Brain pericyte (primary cell): ENCODE measurements at places on chromosomes 4 and X.

DNA sequence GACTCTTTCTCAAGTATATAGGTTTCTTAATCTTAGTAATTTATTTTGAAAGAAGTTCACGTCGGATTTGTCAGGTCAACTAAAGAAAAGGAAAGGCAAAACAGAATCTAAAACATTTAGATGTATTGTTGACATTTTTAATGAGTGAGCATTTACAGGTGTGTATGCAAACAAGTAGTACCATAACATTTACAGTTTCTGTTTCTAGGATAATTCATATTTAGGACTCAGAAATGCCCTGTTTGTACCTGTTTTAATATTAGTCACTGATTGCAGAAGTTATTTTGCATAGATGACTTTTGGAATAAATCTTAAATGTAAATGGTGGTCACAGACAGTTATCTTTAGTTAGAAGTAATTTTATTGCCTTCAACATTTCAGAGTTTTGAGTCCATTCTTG, 151.3 kb upstream of the NUDT6 start:
- DNase-seq, result no peak

DNA sequence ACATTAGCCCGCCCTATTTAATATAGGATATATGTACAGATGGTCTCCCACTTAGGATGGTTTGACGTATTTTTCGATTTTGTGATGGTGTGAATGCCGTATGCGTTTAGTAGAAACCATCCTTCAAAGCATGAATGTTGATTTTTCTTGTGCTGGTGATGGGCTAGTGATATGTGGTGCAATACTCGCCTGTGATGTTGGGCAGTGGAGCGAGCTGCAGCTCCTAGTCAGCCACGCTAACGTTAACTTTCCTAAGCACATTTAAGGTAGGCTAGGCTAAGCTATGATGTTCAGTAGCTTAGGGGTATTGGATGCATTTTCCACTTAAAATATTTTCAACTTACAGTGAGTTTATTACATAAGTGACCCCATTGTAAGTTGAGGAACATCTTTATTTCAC, 36.6 kb upstream of the RHOH start:
- DNase-seq, result no peak

GRCh38 chrX:96576368-96576767, 108.3 kb upstream of the DIAPH2 start:
- DNase-seq, result no peak

DNA sequence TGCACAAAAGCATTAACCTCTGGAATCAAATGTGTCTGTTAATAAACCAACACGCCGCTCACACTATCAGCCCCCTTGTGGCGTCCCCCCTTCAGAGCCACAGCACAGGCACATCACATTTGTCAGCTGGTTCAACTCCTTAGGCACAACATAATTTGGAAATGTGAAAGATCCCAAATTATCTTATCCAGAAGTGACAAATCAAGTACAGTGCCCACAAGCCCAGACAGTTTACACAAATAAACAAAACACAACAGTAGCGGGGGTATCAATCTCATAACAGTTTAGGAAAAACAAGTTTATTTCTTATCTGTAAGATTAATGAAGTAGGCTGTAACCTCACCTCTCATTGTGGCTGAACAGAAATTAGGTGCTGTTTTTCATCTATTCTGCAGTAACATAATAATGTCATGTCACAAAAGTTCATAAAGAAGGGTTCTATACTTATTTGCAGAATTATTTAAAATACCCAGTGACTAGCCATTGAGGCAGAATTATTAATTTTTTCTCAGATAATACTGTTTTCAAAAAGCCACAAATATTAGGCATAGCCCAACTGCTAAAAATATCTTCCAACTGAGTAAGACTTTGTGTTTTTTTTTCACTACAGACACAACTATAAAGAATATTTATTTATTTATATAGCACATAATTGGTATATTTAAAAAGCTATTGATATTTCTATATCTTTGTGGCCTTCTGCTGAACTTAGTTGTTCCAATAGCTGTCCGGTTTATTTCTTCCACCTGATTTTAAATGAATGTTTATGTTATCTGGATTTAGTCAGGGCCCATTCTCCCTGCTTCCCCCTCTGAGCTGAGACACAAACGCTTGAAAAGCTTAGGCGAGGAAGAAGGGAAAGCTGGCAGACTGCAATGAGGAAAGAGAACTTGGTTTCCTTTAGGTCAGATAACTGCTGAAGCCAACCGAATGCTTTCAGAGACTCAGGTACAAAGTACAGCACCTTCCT, 214.7 kb downstream of the QDPR start:
- DNase-seq, result no peak

- DNase-seq, result peak; percentile 38
Observed at GRCh38 chr4:122152711-122153226, 638 bp downstream of the BLTP1 start.

- DNase-seq, result no peak
Observed at GRCh38 chr4:124420166-124420695, 292.3 kb downstream of the ANKRD50 start.

GRCh38 chr4:64230709-64231310, 178.4 kb downstream of the TECRL start:
- DNase-seq, result no peak

DNA sequence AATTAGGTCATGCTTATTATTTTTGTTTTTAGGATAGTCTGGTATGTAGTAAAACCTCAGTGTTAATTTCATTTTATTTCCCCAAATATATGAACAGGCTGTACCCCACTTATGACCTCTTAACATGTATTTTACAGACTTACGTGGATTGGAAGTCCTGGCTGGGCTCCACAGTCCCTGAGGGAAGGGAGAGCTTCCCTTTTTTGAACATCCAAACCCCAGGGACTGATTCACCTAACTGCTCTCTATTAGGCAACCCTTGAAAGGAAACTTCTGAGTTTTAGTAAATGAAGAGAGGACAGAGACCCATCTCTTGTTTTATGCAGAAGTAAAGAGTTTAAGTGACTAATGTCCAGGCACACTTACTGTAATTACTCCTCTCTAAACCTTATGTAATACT, 233.1 kb upstream of the SPRY1 start:
- DNase-seq, result no peak

GRCh38 chrX:40202456-40202855, 104.7 kb upstream of the BCOR start:
- DNase-seq, result no peak

DNA sequence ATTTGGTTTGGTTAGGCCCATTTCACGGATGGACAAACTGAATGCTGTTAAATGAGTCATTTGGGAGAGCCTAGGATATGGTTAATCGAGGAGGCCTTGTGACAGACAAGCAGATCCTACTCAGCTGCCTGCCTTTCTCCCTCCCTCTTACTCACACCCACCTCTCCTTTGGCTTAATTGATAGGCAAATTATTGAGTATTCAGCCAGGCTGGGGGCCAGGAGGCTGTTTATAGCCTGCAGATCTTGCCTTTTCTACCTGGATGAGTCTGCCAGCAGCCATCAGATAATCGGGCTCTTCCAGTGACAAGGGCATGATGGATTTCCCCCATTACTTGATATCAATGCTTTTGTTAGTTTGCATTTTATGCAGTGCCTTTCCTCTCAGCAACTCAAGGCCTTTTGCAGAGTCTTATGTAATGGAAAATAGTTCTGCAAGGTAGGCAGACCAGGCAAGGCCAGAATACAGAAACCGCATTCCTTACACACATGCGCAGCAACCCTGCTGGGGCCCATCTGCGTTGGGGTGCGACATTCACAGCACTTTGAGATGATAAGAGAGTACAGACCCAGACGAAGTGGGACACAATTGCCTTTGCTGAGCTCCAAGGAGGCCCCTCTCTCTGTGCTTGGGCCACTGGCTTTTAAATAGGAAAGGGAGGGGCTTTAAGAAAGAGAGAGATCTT, 96.2 kb upstream of the ATP6AP2 start:
- DNase-seq, result no peak

- peak; percentile 59 for DNase-seq
Observed at GRCh38 chr4:17817027-17817426, 6.2 kb downstream of the NCAPG start.

DNA sequence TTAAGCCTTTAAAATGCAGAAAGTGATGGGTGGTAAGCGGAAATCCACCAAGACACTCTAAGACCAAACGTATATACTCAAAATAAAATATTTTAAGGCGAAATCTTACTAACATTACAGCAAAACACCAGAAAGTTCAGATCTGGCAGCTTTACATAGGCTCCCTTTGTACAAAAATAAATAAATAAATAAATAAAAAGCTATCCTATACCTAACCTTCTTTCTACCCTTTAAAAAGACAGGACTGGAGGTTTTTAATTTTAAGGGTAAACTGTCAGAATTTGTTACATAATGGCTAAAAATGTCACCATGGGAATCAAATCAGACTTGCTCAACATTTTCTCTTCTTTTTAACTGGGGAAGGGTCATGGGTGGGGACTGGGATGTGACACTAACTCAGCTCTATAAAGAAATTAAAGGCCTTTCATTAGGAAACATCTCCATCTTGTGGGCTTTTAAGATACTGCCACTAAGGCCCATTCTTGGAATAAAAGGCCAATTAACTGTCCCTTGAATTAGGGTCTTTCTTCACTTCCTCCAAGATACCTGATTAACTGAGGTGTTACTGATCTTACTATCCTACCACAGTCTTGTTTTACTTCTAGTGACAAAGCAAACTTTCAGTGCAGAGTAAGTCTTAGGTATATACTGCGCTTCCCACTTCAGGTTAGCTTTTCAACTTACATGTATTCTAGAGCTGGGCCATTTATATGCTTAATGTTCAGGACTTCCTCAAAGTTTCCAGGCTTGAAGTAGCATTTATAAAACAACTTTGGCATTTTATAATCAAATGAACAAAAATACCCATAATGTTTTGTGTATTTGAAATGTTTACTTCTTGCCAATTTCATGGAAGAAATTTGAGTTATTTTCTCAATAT, 13.3 kb downstream of the HNRNPD start:
- DNase-seq, result no peak

DNA sequence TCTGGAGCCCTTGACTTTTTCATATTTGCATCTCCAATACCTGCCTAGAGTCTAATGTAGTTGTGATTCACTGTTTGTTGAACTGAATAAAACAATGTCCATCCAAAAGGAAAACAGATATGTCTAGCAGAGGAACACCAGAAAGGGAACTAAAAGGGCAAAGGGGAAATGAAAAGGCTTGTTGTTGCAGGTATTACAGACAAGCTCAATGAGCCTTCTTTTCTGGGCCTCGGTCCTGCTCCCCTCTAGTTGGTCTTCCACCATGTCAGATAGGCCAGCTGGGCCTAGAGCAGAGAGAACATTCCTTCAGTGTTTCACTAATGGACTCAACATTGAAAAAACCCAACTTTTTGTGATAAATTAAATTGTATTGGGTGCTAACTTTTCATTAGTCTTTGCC, 55.4 kb downstream of the ZFX start:
- DNase-seq, result no peak

DNA sequence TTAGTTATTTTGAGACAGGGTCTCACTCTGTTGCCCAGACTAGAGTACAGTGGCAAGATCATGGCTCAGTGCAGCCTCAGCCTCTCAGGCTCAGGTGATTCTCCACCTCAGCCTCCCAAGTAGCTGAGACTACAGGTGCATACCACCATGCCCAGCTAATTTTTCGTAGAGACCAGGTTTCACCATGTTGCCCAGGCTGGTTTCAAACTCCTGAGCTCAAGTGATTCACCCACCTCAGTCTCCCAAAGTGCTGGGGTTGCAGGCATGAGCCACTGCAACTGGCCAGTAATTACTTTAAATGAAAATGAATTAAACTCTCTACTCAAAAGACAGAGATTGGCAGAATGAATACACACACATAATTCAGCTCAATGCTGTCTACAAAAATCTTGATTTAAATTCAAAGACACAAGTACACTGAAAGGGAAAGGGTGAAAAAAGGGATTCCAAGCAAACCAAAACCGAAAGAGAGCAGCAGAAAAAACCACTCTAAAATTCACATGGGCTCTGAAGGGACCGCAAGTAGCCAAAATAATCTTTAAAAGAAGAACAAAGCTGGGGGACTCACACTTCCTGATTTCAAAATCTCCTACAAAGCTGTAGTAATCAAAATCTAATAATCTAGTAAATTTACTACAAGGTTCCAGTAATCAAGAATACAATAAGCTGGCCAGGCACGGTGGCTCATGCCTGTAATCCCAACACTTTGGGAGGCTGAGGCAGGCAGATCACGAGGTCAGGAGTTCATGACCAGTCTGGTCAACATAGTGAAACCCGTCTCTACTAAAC, 11.8 kb upstream of the SPON2 start:
- no peak for DNase-seq

DNA sequence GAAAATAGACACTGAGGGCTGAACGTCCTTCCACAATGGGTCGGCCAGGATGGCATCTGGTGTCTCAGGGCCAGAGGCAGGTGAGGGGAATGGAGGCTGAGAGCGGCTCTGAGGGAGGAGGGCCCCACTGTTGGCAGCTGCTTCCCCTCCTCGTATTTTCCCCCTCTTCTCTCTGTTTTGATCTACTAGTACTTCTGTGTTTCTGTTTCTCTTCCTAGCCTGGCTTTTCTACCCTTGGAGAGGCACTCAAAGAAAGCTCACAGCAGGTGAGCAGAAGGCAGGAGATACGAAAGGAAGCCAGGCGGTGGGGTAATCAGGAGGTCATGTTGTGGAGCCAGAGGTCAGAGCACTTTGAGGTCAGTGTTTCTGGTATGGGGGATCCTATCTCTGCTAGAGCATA, 151.8 kb upstream of the GATB start:
- DNase-seq, result no peak

GRCh38 chrX:69110116-69110530, 55.1 kb downstream of the PJA1 start:
- no peak for DNase-seq

- no peak for DNase-seq
Observed at GRCh38 chrX:1295550-1295949, 26.9 kb downstream of the CSF2RA start.

DNA sequence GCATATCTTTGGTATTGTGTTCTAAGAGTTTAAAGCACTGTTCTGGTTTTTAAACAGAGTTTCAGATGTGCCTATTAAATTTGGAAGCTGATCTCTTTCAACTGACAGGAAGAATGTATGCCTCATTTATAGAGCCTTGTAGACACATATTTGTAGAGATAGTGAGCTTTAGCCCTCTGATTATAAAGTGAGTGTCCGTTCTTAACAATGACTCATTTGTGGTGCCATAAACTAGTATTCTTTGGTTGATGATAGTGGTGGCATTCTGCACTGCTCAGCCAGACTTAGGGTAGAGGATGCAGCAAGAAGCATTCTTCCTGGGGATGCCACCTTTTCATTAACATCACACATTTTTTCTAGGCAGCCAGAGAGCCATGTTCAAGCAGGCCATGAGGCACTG, 121.7 kb downstream of the TLL1 start:
- no peak for DNase-seq

GRCh38 chr4:70713453-70714078, 8.2 kb upstream of the RUFY3 start:
- no peak for DNase-seq

DNA sequence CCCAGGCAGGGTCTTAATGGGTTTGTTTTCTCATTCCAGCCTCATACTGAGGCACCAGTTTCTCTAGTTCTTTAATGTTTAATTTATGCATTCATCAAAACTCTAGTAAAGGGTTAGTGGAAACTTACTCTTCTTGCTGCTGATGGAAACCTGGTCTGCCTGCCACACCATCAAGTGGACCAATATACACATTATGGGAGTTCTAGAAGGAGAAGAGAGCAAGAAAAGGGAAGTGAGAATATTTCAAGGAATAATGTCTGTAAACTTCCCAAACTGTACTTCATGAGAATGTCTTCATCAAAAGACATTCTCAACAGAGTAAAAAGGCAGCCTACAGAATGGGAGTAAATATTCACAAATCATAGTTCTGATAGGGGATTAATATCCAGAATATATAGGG, 20.9 kb upstream of the DHX15 start:
- DNase-seq, result no peak
